Endodermal cell (in vitro differentiated cells): ENCODE measurements at places on chromosomes 5 and 9.

DNA sequence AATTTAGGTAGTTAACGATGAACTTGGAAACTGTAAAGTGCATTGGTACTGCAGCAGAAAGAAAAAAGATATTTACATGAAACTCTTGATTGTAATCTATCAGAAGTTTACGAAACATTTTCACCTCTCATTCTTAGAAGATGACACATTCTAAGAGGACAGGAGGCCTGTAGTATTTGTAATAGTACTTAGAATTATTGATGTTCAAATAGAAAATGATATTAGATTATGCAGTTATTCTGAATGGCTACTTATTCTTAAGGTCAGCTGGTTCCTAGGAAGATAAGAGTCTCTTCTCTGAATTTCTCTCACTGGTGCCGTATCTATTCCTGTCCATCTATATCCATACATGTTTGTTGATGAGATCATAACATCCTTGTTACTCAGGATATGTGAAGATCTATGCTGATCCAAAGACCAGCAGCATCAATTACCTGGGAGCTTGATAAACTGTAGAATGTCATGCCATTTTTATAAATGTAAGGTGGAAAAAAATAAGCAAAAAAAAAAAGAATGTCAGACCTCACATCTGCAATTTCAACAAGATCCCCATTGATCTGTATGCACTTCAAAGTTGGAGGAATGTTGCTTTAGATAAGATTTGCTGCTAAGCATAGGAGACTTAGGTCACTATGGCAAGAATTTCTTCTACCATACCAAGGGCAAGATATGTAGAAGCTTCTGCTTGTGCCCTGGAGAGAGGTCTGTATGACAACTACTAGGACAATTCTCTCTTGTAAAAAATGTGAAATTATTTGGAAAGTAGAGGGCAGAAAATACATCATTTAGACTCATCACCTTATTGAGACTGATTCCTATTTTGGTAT lies 42.4 kb upstream of the RICTOR start:
- DNase-seq: no peak

GRCh38 chr5:175681045-175681967 lies 23.4 kb downstream of the HRH2 start:
- no peak for DNase-seq

DNA sequence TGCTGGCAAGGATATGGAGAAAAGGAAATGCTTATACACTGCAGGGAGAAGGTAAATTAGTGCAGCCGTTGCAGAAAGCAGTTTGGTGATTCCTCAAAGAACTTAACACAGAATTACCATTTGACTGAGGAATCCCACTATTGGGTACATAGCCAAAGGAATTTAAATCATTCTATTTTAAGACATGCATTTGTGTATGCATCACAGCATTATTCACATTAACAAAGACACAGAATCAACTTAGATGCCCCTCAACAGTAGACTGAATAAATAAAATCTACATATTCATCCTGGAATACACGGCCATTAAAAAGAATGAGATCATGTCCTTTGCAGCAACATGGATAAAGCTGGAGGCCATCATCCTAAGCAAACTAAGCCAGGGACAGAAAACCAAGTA lies 510.1 kb upstream of the CDH9 start:
- DNase-seq: no peak

GRCh38 chr9:105901514-105902109 lies 207.3 kb downstream of the TMEM38B start:
- peak; percentile 88 for DNase-seq

GRCh38 chr9:91445135-91445534 lies 21.5 kb upstream of the NFIL3 start:
- no peak for DNase-seq

GRCh38 chr5:36635721-36636390 lies 29.4 kb downstream of the SLC1A3 start:
- DNase-seq: no peak

GRCh38 chr5:151569132-151570046 lies 21.7 kb downstream of the FAT2 start:
- DNase-seq: peak; percentile 30

DNA sequence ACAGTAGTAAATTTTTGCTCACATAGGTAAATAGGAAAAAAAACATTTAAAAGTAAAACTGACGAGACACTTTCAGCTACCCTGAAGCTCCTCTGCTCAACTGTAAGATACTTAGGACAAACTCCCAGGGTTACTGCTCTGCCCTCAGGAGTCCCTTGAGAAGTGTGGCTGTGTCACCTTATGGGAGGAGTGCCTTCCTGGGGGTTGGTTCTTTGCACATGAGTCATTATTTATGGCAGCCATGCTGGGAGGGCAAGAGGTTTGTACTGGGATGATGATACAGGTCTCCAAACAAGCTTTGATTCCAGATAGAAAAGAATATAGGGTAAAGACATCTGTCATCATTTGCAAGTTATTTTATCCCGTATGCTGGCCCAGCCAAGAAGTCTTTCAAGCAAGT lies 45.9 kb downstream of the TTC1 start:
- no peak for DNase-seq
